Effector CD8-positive, alpha-beta T cell (primary cell): ENCODE measurements at places on chromosomes 7 and 10.

GRCh38 chr7:50355817-50356178, 51.3 kb downstream of the IKZF1 start:
- no peak for DNase-seq

DNA sequence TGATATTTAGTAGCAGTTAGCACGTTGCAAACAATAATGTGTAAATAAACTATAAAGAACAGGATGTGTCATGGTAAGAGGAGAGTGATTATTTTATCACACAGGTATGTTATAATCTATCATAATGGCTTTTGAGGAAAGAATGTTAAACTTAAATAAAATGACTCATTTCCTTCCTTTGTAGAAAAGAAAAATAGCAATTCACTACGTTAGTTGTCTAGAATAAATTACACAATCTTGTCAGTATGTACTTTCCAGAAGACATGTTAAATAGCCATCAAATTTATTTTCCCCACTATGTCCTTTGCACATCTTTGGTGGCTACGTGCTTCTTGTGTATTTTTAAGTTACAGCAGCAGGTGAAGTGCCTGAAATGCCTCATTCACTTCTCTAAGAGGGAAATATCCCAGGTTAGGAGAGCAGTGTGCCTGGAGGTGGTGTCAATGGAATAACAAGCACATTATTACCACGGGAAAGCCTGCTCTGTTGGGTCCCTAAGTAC, 133.8 kb downstream of the SEMA3A start:
- no peak for DNase-seq

- no peak for DNase-seq
Measured at GRCh38 chr7:80873140-80873539, 45.7 kb downstream of the SEMA3C start.

DNA sequence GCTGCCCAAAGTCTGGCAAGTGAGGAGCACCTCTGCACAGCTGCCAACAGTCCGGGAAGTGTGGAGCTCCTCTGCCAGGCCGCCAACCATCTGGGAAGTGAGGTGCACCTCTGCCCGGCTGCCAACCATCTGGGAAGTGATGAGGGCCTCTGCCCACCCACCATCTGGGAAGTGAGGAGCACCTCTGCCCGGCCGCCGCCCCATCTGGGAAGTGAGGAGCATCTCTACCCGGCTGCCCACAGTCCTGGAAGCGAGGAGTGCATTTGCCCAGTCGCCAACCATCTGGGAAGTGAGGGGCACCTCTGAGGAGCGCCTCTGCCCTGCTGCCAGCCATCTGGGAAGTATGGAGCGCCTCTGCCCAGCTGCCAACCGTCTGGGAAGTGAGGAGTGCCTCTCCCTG, 893.7 kb downstream of the TYW1 start:
- DNase-seq = no peak

DNA sequence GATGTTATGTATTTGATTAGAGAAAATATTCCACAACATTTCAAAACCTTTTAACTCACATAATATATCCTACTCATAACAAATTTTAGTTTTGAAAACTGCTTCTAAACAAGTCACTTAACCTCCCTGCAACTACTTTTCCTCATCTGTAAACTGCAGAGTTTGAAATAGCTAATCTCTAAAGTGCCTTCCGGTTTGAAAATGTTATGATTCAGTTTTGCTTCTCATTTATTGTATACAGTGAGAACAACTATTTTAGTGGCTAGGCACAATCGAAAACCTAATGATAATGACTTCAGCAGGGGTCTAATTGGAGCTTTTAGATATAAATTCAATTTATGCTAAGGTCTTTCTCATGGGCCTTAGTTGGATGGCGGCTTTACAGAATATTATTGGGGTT, 30.7 kb upstream of the TEX47 start:
- no peak for DNase-seq

- no peak for DNase-seq
Measured at GRCh38 chr7:119969763-119970162, 303.2 kb upstream of the KCND2 start.

GRCh38 chr7:33880787-33881186, 24.6 kb upstream of the BMPER start:
- no peak for DNase-seq

DNA sequence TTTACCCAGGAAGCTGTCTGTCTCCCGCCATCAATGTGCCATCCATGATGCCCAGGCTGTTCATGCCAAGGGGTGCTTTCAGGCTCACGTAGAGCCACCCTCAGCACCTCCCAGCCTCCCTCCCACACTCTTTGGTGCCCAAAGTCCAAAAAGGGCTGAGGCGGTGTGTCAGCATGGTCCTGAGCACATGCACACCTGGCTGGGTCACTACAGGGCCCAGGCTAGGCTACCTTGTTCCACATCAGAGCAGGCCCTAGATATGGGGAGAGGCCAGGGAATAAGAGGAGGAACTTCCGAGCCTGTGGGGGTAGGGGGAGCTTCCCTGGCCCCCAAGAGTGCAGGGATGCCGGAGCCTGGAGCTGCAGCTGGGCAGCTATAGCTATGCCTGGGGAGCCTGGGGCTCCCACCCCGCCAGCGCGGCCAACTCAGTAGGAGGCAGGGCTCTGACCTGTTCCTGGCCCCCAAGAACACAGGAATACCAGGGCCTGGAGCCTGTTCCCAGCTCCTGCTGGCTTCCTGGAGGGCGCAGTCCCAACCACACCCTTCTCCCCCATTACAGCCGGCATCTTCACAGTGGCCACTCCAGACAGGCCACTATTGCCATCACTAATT, 133.2 kb upstream of the C7orf33 start:
- DNase-seq = no peak

DNA sequence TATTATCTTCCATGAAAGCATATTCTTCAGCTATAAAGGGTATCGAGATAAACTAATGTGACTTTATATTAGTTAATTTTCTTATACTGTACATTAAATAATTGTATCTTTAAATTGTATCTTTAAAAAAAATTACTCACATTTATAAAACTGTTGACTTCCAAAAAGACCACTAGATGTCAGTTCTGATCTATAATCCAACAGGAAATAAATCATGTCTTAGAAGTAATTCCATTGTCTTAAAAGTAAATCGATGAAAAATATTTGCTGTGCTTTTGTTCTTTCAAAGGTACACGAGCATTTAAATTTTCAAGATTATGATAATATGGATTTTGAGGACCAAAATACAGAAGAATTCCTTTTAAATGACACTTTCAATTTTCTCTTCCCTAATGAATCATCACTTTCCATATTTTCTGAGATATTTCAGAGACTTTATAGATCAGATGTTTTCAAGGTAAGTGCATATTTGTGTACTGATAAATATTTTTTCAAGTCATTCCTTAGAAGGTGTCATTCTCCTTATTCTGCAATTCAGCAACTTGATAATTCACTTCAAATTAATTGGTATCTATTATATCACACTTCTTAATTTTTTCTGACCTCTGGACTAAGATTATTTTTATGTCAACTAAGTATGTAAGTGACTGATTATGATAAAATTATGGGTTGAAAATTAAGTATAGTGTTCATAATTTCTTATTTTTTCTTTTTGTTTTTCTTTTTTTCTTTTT, 138.5 kb downstream of the CPED1 start:
- DNase-seq = no peak

- DNase-seq = no peak
Measured at GRCh38 chr7:18445483-18445882, 50.1 kb upstream of the HDAC9 start.

DNA sequence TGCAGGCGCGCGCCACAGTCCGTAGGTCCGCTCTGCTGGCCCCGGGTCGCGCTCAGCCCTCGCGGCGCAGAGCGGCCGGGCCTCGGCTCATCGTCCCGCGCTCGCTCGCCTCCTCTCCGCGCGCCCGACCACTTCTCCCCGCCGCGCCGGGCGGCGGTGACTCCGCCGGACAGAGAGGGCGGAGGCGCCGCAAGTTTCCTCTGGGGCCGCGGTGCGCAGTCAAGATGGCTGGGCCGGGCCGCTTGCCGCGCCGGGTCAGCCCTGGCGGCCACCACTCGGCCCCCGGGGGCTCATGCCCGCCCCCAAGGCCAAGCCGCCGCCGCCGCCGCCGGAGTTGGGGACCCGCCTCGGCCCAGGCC, 441 bp downstream of the FZD8 start:
- DNase-seq = no peak

GRCh38 chr10:6603142-6604125, 23.4 kb upstream of the PRKCQ start:
- no peak for DNase-seq

DNA sequence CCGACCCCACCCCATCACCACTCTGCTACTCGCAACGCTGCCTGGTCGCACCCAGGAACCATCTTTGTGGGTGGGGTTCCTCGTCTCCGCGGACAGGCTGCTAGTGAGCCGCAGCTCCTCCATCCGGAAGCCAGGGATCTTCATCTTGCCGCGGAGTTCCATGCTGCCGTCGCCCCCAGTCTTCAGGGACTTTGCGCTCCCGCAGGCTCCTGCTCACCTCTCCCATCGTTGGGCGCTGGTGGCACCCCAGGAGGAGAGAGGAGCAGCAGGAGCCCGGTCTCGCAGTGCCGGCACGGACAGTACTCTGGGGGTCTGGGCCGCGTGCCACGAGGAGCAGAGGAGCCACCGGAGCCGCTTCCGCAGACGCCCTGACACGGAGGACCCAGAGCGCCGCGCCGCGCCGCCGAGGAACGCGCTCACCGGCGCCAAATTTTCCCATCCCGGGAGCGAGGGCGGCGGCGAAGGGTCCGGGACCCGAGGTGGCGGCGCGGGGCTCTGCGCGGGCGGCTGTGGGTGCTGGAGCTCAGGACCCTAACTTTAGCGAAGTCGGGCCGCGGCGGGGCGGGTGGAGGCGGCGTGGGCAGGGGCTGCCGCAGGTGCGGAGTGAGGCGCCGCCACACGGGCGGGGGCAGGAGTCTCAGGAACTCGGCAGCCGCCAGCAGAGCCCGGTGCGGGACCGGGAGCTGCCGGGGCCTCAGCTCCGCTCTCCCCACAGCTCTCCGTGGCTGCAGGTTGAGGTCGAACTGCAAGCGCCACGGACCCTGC, 750.1 kb upstream of the SORCS1 start:
- DNase-seq = no peak

DNA sequence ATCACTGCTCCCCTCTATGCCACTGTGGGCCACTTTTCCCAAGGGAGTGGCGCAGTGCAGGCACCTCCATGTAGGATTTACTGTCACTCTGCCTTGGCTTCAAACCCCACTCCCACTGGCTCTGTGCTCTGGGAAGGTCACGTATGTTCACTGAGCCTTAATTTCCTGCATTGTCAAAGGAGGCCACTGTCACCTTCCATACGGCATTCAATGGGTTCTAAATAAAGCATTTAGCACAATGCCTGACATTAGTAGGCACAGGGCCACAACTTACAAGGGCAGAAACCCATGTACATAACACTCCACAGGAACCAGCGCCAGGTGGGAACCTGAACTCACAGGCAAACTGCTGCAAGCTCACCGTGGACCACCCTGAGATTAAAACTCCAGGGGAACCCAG, 196.4 kb downstream of the USP6NL start:
- no peak for DNase-seq

- no peak for DNase-seq
Measured at GRCh38 chr10:97882142-97883091, 32.8 kb downstream of the GOLGA7B start.

DNA sequence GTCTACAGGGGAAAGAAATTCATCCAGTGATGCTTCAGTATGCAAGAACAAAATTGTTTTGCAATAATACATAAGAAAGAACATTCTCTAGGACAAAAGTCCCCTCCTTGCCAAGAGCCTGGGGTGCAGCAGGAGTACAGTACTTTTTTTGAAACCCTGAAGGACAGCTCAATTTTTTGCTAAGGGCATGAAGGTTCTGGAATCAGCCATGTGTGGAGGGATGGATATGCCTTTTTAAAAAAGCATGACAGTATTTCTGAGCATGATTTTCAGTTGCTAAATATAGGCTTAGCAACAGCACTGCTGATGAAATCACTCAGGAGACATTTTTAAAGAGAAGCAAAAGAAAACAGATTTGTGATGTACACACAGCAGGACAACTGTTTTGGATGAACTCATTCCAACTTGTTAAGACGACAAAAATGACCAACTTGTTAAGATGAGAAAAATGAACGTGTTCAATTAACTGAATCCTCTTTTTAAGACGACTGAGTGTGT, 39.3 kb downstream of the HBP1 start:
- no peak for DNase-seq

DNA sequence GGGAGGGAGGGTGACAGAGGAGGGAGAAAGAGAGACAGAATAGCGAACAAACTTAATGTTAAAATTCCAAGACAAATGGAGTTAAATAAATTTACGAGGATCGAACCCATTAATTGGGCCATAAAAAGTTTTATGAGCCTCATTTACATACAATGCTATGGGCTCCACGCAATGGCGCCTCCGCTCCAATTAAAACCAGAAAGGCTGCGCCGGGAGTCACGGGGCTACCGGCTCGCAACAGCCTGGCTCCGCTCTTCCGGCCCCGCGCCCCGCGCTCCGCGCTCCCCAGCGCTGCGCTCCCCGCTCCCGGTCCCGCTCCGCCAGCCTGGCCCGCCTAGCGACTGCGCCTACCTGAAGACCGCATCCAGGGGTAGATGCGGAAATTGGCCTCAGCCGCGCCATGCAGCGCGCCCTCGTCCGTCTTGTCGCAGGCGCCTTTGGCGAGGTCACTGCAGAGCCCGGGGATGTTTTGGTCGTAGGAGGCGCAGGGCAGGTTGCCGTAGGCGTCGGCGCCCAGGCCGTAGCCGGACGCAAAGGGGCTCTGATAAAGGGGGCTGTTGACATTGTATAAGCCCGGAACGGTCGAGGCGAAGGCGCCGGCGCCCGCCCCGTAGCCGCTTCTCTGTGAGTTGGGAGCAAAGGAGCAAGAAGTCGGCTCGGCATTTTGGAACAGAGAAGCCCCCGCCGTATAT, 513 bp downstream of the HOXA7 start:
- DNase-seq = no peak

GRCh38 chr10:131350660-131351059, 39.1 kb upstream of the TCERG1L start:
- no peak for DNase-seq

GRCh38 chr7:25481891-25482290, 253.6 kb upstream of the NPVF start:
- DNase-seq = no peak

DNA sequence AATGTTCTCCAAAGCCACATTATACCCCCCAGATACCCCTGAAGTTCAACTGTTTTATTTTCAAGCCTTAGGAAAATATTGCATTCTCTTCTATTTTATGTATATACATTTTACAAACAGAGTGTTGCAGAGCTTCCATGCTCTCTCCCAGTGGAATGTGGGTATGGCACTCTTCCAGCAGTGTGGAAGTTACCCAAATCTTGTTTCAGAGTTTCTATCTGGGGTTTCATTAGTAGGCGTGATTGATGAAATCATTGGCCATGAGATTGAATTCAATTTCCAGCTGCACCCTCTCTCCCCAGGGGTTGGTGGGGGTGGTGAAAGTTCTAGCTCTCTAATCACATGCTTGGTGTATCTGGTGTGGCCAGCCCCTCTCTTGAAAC, 350.4 kb downstream of the RPS24 start:
- no peak for DNase-seq
